ENCODE measurements at places on chromosomes 2 and 18.

DNA sequence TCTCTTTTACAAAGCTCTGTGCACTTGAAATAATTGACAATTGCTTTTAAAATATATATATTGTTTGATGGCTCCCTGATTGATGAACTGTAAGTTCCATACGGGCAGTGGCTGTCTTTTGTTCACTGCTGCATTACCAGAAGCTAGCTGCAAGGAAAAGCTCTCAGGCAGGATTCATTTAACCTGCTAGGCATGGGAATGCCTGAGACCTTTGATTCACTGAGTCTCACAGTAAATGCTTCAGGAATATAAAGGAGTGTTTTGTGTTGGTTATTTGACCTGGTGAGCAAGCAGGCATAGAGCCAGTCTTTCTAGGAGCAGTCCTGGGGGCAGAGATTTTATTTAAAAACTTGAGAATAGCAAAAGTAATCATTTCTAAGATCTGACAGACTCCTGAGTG, 193.2 kb upstream of the ITGA4 start:
- no peak for DNase-seq

DNA sequence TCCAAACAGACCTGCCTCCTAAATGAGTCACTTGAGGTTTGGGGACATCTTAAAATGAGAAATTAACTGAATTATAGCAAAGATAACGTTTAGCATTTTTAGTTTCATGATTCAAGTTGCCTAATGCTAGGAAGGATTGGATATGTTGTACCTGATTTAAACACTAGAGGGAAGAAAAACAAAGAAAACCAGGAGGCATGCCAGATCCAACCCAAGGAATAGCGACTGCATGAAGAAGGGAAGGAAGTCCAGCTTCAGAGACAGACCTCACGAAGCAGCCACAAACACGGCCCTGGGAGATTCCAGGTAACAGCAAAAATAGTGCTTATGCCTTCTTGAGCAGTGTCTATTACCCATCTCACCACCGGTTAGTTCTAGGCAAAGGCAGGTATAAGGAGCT, 499.9 kb upstream of the SPHKAP start:
- DNase-seq: no peak

DNA sequence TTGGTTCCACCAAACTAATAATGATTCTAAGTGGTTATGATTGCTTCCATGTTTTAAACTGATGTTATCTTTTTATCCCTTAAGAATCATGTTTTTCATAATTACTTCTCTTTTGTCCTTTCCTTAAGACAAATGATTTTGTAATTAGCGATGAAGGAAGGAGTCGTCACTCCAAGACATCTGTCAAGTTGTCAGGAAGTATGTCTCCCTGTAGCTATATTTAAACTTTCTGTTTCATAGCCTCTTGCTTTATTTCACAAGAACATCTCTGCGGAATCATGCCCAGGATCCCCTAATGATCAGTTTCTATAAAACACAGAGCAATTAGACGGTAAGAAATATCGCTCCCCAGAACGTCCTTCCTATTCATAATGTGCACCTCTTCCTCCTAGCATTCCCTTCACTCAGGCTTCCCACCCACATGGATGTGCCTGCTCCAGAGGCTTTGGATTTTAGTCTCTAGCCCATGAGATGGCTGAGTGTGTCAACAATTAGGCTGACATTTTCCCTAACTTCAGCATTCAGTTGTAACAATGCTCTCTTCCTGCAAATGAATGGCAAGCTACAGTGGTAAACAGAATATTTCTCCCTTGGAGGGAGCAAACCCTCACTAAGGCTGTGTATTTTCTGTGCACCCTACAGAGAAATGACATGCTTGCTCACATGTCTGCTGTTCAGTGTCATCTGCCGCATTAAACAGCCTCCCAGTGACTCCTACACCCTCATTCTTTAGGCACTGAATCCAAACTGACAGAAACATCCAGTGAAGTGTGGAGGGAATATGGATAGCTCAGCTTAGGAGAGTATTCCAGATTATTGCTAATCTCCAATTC, 879.6 kb upstream of the CELF4 start:
- no peak for DNase-seq

DNA sequence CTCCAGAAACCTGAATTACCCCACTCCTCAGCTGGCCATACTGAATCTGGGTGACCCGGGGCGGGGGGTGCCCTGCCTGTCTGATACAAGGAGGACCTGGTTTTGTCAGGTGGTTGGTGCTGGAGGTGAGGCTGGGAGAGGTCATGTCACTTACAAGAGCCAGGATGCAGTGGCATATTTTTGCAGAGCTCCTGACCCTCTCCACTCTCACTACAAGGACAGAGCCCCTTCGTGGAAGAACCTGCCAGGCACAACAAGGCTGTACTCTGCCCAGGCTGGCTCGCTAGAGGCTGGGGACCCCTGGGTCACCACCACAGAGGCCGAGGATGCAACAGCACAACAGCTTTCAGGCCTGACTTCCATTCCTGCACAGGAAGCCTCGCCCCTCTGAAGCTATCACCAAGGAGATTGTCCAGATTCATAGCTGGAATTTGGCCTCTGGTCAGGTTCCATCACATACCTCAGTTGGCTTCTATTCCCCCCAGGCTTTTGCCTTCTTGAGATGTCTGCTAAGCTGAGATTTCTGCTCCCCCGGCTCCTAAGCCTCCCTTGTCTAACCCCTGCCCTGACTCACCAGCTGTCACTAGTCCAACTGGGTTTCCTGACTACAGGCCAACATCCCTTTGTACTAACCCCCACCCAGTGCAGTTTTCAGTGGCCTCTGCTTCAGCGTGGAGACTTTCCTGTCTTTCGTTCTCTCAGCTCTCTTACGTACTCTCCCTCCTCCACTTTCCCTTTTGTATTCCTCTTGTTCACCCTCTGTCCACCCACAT, 132.5 kb upstream of the EPAS1 start:
- peak; percentile 8 for DNase-seq

DNA sequence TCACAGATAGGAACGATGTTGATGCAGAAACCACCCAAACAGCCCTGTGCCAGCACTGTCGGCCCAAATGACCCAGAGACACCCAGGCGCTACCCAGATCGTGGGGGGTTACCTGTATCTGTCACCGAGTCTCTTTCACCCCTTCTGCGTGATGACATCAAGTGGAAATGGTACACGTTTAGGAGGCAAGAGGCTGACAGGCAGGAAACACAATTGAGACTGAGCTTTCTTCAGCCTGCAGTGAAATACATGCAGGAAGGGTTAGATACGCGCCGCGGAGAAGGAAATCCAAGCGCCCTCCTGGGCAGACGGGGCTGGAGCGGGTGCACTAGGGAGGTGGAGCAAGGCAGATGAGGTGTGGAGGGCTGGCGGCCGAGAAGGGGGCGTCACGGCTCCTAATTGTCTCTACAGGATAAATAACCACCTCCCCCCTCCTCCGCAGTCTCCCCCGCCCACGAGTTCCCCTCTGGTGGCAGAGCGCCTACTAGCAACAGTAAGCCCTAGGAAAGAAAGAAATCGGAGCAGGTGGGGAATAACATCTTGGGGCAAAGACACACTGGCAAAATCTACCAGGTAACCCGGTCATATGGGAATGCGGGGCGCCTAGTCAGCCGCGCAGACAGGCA, at the start of gene RNF152:
Gene RNF152 (minus strand): TSS at position 325 of the 626 bp plus-strand sequence. CDS start 76,544 bp downstream, outside the sequence.
- peak; percentile 33 for DNase-seq

DNA sequence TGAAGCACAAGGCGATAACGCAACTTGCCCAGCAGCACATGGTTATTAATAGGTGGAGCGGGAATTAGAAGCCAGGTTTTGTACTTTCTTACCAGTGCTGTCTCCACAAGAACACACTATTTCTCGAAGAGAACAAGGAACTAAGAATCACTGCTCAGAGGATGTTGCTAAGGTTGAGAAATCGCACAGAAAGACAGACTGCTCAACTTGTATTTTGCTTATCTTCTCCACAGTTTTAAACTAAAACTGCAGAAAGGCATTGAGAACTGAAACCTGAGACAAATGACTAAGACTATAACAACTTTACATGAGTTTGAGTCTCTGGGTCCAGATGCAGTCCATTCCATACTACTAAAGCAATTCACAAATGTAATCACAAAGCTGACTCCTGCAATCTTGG, 6.2 kb downstream of the PRKD3 start:
- DNase-seq: no peak

DNA sequence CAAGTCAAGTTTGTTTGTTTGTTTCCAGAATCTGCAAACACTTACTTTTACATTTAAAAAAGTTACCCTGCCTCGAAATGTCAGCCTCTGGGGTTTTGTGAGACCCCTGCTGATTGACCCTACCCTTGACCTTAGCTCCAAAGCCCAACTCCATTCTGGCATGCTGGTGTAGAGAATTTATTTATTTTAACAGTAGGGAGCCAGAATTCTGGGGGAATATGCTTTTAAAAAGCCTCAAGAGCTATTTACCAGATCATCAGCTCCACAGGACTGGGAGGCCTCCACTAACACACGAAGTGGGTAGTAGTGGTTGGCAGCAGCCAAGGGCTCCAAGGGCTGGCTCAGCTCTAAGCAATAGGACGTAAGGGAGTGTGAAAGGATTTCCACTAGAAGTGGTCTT, 23.2 kb upstream of the GREB1L start:
- DNase-seq: no peak

GRCh38 chr2:102258025-102258385, 53.4 kb upstream of the IL1RL1 start:
- DNase-seq: no peak

DNA sequence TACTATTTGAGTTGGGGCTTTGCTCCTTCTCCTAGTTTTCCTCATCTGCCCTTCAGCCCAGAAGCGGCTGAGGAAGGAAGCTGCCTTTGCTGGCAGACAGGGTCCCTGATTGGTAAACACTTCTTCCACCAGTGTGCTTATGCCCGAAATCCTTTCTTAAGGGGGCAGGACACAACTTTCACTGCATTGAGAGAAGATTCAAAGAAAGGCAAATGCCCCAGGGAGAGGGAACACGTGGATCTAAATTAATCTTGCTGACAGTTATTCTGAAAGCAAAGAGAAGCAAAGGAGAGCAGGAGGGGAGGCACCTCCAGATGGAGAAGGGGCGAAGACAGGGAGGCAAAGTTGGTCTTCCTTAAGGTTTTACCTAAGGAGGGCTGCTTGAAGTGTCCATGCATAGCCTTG, 92.1 kb upstream of the EFEMP1 start:
- DNase-seq: no peak

GRCh38 chr18:35998967-35999366, 26.5 kb downstream of the RMP24 start:
- DNase-seq: no peak

GRCh38 chr2:222823183-222823930, 37.5 kb upstream of the ACSL3 start:
- no peak for DNase-seq

DNA sequence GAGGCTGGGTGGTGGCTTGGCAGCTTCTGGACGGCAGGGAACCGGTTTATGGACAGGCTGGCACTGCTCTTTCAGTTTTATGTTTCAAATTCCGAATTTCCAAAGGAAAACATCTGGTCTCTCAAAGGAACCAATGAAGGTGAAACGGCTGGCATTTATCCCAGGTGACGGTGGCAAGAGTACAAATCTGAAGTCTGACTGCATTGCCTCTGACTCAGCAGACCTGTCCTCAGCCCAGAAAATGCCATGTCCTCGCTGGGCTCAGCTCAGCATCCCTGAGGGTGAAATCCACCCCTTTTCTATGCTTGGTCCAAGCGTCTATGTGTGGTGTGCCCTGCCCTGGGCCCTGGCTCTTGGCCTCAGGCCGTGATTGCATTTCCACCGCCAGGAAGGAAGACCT, 38.1 kb downstream of the NAPG start:
- DNase-seq: peak; percentile 5

DNA sequence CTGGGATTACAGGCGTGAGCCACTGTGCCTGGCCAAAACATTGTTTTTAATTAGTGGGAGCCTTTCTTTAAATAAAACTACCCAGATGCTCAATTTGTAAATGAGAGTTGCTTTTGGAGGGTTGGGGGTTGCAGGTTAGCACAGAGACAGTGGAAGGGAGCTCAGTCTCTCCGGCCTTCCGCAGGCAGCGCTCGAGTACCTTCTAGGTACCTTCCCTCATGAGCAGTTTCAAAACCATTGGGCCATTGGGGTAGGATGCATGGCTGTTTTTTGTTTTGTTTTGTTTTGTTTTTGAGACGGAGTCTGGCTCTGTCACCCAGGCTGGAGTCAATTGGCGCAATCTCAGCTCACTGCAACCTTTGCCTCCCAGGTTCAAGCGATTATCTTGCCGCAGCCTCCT, 19.0 kb downstream of the SLC66A3 start:
- DNase-seq: no peak

- DNase-seq: peak; percentile 9
Measured at GRCh38 chr18:9516437-9517064, 41.2 kb downstream of the RALBP1 start.

GRCh38 chr2:216578325-216578724, 54.9 kb upstream of the IGFBP2 start:
- no peak for DNase-seq

DNA sequence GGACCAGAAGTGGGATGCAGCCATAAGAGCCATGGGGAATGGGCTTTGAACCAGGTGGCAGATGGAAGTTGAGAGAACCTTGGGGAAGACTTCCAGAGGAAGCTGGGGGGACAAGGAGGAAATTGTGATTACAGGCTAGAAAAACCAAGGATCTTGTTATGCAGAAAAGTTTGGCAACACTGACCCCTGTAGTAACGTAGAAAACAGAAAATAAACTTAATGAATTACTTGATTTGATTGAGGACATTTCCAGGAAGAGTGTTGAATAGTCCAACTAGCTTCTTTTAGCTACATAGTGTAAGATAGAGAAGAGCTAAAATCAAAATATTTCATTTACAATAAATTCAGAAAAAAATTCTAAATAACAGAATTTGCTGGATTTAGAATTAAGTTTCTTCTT, 91.9 kb upstream of the GPC1 start:
- no peak for DNase-seq

DNA sequence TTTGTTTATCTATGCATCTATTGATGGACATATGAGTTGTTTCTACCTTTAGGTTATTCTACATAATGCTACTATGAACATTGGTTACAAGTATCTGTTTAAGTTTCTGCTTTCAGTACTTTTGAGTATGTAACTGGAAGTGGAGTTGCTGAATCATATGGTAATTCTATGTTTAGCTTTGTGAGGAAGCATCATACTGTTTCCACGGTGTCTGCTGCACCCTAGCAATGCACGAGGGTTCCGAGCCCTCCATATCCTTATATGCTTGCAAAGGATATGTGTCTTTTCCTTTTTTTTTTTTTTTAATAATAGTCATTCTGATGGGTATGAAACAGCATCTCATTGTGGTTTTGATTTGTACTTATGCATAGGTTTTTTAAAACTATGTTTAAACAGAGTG, 83.7 kb downstream of the FMNL2 start:
- DNase-seq: no peak

GRCh38 chr2:25109822-25110221, 58.6 kb downstream of the POMC start:
- no peak for DNase-seq

- peak; percentile 25 for DNase-seq
Measured at GRCh38 chr18:73043611-73044010, 175.8 kb upstream of the NETO1 start.

DNA sequence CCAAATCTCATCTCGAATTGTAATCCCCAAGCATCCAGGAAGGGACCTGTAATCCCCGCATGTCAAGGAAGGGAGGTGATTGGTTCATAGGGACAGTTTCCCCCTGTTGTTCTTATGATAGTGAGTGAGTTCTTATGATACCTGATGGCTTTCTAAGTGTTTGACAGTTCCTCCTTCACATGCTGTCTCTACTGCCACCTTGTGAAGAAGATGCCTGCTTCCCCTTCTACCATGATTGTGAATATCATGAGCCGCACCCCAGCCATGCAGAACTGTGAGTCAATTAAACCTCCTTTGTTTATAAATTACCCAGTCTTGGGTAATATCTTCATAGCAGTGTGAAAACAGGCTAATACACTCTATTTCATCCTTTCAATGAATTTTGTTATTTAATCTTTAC, 446.7 kb downstream of the RNF144A start:
- no peak for DNase-seq

GRCh38 chr2:72010647-72011369, 136.9 kb downstream of the CYP26B1 start:
- DNase-seq: no peak

All from NCI-H1694 (cell line).